ENCODE measurements at places on chromosomes 13 and 19.

GRCh38 chr19:15466851-15467733, 2.7 kb upstream of the RASAL3 start:
- DNase-seq, result peak; percentile 71

DNA sequence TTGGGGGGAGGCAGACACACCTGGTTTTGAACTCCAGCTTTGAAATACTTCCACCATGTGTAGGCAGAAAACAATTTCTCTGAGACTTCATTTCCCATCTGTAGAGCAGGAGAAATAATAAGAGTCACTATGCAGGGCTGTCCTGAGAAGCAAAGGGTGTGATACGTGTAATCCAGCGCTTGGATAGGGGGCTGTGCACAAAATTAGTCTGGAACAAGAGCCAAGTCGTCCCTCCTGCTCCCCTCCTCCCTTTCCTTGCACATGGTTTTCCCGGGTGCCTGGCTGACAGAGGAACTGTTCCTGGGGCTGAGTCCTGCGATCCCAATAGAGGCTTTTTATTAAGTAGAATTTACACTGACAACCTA, 29.6 kb upstream of the UBE2L5 start:
- no peak for DNase-seq

DNA sequence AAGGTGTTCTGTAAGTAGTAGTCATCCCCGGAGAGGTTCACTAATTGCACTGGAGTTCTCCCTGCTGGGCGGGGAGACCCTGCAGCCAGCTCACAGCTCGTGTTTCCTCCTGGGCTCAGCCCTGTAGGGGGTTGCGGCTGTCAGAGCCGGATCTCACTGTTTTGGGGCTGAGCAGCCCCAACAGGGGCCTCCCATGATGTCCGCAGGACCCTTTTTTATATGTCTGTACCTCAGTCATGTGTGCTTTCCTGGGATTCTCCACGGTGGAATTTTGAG, 130.2 kb upstream of the MCF2L start:
- DNase-seq, result no peak

DNA sequence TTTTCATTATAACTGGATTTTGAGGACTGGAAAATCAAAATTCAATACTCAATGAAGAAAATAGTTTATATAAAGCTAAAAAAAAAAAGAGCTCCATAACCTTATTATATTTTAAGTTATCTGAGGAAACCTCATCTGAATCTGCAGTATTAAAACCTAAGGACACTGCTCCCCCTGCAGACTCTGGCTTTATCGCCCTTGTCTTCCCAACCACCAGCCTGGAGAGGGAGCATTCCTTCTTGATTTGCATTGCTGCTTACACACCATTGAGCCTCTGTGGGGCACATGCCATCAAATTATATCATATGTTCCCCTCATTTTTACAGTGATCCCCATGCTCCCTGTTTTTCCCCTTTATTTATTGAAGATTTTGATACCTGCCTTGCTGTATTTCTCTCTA, 871.4 kb upstream of the GPC6 start:
- peak; percentile 51 for DNase-seq

GRCh38 chr13:25478186-25478585, 106.4 kb downstream of the ATP8A2 start:
- DNase-seq, result no peak

DNA sequence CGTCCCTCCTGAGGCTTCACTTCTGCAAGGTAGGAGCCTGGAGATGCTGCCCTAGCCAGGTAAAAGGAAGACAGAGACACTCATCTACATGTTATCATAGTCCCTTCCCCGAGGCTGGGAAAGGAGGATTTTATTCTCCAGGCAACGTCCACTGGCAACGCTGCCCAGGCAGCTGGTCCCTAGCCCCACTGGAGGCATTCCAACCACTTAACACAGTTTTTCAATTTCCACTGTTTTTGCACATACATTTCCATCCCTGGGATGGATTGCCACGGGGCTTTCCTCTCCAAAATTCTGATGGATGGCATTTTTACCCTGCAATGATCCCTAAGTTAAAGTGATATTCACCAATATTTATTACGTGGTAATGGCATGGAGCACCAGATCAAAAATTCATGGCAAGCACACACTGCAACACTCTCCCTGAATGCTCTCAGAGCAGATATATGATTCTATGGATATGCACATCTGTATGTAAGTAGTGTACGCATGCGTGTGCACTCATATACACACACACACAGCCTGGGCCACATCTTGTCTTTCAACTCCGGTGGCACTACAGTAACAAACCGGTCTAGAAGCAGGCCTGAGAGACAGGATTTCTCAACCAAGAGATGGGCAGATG, 322.3 kb upstream of the TSHZ3 start:
- no peak for DNase-seq

DNA sequence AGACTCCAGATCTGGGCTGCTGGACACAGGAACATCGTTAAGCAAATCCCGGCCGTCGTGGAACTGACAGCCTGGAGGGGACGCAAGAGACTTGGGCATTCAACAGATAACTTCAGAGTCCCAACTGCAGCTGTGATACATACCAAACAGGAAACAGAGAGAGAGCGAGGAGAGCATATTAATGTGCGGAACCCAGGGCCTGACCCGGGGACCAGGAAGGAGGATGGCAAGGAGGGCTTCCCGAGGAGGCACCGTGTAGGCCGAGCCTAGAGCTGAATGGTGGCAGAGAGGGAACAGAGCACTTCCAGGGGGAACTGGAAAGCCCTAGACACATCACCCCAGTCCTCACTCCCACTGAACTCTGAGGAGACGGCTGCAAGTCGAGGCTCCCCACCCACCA, 68.1 kb downstream of the SIPA1L3 start:
- no peak for DNase-seq

DNA sequence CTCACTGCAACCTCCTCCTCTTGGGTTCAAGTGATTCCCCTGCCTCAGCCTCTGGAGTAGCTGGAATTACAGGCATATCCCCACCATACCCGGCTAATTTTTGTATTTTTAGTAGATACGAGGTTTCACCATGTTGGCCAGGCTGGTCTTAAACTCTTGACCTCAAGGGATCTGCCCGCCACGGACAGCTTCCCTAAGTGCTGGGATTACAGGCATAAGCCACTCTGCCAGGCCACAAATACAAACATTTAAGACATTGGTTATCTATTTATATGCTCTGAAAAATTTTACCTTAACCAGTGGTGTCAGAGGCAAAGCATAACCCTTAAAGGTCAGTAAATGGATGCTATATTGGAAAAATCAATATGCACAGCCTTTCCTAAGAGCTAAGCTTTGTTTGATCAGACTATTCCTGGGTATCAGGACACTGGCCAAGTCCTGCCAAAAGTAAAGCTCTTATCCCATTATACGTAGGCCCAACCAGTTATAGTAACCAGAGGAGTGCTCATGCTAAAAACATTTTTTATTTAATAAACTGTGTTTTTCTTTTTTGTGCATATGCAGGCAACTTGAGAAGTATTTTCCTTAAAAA, 56.4 kb upstream of the STARD13 start:
- no peak for DNase-seq

Measured in Kasumi-1 (cell line).